ENCODE measurements at places on chromosomes 7 and 10.

DNA sequence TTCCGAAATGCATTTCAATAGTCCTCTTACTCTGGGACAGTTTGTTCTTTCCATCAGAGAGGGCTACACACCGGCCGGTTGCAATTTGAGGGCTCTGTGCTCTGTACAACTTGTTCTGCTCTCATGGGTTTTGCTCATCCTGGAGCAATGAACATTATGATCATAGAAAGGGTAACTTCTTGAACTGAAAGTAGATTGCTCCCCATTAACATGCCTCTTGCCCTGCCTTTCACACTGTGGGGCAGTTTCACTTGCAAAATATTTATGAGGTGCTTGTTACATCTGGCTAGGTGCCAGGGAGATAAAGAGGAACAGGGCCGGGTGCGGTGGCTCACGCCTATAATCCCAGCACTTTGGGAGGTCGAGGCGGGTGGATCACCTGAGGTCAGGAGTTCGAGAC is 97.3 kb upstream of the MPP7 start:
- DNase-seq = no peak

DNA sequence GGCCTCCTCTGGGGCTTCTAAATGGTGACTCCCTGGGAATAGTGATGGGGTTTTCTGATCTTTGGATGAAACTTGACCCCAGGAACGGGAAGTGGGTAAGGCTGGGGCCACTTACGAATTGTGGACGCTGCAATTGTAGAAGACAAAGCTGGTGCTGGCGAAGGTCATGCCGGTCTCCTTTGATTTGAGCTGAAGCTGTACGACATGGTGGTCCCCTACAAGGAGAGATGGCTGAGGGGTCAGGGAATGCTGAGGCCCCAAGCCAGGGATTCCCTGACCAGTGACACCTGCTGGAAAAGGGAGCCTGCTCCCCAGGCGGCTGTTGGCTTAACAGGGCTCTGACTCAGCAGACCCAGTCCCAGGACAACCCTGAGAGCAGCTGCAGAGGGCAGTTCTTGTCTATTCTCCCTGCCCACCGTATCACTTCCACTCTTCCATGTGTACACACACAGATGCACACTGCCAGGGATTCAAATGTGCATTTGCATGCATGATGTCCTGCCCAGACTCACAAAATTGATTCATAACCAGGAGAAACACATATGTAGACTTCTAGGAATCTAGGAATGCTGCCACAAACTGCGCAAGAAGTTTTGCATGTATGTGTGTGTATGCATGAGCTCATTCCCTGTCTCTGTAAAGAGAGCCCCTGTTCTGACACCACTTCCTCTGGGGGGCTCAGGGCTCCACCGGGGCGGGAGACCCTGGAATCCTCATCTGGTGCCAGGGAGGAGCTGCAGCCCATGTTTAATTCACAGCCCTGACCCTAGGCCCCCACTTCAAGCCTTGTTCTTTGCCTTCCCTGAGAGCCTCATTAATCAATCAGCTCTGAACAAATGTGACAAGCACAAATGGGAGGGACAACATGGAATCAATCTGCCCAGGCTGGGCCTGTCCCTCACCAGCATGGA is 350.0 kb downstream of the PLXNA4 start:
- no peak for DNase-seq

DNA sequence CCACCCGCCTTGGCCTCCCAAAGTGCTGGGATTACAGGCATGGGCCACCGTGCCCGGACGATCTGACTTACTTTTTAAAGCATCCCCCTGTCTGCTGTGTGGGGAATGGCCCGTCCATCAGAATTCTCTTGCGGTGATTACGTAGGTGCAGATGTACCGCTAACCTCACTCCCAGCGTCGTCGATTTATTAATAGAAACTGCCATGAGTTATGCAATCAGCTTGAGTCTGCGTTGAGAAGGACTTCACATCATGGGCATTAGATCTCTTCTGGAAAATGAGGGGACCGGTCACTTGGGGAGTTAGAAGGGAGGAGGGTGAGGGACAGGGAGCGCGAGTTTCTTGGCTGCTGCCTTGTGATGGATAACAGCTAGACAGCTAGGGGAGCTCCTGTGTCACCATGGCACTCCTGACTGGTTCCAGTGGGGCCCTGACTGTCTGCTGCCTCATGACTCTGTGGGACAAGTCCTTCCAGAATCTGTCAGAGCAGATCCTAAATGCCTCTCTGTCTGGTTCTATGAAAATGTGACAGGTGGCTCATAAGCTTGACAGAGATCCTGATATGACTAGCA is 35.2 kb downstream of the POR start:
- no peak for DNase-seq

DNA sequence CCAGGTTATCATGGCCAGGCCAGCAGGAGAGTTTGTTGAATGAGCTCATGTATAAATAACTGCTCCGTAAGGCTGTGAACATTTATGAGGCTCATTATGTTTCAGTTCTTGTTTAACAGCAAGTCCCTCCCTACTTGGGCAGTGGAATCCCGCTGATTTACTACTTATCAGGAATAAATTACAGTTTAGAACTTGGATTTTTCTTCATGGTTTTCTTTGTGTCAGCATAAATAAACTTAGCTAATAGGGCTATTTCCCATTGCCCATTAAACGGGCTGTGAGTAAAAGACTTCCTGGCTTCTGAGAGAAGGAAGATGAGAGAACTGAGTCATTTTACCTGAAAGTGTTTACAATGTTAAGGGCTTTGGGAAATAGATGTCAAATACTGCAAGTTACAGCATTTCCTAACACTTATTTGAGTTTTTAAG is 701.6 kb upstream of the ANKRD30A start:
- no peak for DNase-seq

- peak; percentile 85 for DNase-seq
Observed at GRCh38 chr10:15363031-15363430, 8.1 kb downstream of the FAM171A1 start.

DNA sequence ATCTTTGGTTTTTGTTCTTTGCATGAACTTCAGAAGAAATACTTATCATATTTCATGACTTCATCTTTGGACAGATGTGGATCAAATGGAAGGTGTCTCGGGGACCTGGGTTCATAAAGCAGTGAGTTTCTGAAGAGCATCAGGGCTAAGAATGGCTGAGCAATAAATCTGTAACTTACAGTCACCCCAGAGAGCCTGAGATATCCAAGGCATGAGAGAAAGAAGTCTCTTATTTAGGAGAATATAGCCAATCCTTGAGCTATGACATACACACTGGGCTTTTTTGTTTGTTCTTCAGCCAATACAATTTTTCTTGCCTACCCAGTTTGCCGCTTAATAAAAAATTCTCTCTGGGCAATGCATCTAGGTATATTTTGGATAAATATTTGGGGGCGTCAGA is 252.6 kb upstream of the INHBA start:
- no peak for DNase-seq

- DNase-seq = peak; percentile 77
Observed at GRCh38 chr10:31961277-31962074, 32.8 kb upstream of the ARHGAP12 start.

GRCh38 chr7:31603046-31603445 is 84.0 kb upstream of the PPP1R17 start:
- DNase-seq = no peak

DNA sequence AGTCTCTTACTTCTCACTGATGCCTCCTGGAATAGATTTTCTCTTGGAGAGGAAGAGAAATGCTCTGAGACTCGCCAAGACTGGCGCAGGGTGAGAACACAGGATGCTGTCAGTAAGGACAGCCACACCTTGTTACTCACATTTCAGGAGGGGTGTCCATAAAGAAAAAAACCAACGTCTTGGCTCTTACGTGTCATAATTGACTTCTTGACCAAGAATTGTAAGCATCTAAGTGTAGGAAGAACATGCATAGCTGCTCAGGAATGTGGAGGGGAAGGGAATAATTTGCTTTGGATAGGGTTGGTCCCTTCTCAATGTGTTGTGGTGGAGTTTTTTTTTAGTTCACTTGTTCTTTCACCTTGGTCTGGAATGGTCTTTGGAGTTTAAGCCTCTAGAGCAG is 43.8 kb upstream of the ZNF438 start:
- no peak for DNase-seq

DNA sequence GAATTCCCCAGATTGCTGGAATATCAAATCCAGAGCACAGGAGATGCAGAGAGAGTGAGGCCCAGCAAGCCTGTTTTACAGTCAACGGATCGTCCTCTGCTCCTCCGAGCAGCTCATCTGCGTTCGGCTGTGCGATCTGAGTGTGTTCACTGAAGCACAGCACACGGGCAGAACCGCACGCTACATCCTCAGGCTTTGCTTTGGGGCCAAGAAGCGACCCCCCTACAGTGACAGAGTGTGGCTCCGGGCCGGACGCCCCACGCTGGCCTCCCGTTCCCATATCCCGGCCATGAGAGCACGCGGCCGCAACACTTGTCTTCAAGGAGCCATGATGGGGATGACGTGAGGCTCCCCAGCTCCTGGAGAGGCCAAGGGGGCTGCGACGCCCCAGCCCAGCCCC is 431.4 kb downstream of the DNAJB6 start:
- no peak for DNase-seq

DNA sequence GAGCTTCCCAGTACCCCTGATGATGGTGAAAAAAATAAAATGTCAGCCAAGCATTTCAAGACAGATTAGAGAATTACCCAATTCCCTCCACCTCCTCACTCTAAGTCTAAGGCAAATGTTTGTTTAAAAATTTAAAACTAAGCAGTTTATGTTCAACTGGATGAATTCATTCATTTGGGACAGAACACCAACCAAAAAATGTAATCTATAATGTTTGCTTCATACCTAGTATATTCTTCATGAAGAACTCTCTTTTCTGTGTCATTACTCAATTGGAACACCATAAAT is 325.7 kb upstream of the BMPER start:
- no peak for DNase-seq

GRCh38 chr10:132904181-132904813 is 38.1 kb downstream of the CFAP46 start:
- no peak for DNase-seq

DNA sequence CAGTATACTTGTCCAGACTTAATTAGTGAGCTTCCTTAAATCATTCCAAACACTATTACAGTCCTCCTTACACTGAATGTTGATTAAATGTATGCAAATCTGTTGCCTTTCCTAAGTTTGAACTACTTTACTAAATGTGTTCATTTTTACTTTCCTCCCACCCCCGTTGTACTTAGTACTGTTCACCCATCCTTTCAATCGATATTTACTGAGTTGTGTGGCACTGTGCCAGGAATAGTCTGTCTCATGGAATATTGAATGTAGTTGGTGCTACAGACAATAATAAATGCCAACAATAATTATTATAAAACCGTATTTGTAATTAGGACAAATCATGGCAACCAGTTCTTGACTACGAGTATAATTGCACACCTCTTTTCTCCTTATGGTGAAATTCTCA is 335.7 kb downstream of the GPR37 start:
- no peak for DNase-seq

GRCh38 chr10:95964756-95965155 is 57.0 kb downstream of the CC2D2B start:
- no peak for DNase-seq

GRCh38 chr7:98870121-98870651 is 372 bp upstream of the TMEM130 start:
- peak; percentile 45 for DNase-seq

GRCh38 chr10:15472008-15472407 is 100.9 kb upstream of the FAM171A1 start:
- DNase-seq = peak; percentile 89

DNA sequence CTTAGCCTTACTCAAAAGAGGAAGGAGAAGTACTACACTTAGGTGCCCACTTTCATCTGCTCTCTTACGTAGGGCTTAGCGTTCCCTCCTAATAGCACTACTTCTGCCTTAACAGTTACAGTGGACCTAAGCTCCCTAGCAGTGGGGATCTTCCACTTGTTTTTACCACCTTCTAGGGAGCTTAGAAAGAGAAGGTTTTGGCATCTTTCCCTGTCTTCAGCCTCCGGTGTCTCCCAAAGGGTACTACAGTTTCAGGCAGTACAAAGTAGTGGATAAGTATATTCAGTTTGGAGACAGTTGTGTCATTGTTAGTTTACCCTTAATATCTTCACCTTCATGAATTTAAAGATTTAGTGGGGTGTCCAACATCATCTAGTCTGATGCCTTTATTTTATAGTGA is 14.6 kb downstream of the CHRM2 start:
- no peak for DNase-seq

- DNase-seq = no peak
Observed at GRCh38 chr10:119539359-119539825, 3.1 kb downstream of the RGS10 start.

GRCh38 chr10:97898429-97898828 is 48.8 kb downstream of the GOLGA7B start:
- no peak for DNase-seq

DNA sequence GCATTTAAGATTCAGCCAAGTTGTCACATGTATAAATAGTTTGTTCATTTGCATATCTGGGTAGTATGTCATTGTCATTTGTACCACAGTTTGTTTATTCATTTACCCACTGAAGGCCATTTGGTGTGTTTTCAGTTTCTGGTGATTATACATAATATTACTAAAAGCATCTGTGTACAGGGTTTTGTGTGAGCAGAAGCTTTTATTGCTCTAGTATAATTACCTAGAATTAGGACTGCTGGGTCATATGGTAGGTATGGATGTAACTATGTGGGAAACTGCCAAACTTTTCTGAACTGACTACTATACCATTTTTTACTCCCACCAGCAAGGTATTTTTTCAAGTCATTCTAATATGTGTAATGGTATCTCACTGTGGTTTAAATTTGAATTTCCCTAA is 584.0 kb upstream of the GHITM start:
- DNase-seq = no peak

- no peak for DNase-seq
Observed at GRCh38 chr10:96692427-96692826, 27.9 kb downstream of the PIK3AP1 start.

DNA sequence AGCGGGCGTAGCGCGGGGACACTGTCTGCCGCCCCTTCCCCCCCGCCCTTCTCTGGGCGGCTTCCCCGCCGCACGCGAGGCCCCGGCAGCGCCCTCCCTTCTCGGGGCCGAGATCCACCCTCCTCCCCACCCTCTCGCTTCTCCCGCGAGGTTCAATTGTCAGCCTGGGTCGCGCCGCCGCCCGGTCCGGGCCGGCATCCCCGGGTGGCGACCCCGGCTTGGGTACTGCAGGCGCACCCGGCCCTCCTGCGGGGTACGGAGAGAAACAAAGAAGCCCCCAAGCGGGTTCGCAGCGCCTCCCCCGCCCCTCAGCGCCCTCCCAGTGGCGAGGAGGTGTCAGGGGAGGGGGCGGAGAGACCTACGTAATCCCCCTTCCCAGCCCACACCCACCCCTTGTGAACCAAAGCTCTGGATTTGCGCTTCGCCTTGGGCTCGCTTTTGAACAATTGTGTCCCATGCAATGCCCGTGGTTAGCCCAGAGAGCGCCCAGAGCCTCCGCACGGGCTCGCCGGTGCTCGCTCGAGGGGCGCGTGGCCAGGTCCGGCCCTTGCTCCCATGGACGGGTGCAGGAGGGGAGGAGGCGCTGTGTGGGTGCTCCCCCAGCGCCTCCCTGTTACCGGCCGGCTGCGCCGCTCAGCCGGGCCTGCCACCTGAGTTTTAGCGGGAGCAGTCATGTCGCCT is 634 bp downstream of the HECW1 start:
- DNase-seq = peak; percentile 30
